ENCODE measurements at places on chromosomes 16 and 17.

GRCh38 chr16:85615014-85615851 is 2.1 kb downstream of the GSE1 start:
- DNase-seq = peak; percentile 56

DNA sequence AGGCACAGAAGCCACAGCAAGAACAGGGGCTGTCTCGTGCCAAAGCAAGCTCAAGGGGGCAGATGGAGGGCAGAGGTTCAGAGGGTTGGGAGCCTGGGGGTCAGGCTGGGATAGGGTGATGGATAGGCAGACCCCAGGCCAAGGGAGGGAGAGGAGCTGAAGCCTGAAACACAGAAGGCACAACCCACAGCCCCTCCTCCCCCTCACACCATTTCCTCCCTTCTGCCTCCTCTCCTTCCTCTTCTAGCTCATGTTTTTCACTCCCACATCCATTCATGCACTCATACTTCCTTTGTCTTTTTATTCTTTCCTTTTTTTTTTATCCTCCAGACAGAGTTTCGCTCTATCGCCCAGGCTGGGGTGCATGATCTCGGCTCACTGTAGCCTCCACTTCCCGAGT is 61.1 kb downstream of the SOCS1 start:
- no peak for DNase-seq

DNA sequence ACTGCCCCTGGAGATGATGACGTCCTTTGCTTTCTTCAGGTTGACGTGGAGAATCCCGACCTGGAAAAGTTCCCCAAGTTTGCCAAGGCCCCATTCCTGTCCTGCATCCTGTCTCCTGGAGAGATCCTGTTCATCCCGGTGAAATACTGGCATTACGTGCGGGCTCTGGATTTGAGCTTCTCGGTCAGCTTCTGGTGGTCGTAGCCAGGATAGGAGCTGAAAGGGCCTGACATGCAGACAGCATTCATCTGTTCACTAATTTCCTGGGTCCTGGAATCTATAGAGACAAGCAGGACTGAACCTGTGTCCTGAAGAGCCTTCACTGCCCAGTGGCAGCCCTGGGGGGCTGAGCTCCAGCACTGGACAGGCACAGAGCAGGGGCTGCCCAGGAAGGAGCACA is 17.2 kb downstream of the KDM8 start:
- no peak for DNase-seq

DNA sequence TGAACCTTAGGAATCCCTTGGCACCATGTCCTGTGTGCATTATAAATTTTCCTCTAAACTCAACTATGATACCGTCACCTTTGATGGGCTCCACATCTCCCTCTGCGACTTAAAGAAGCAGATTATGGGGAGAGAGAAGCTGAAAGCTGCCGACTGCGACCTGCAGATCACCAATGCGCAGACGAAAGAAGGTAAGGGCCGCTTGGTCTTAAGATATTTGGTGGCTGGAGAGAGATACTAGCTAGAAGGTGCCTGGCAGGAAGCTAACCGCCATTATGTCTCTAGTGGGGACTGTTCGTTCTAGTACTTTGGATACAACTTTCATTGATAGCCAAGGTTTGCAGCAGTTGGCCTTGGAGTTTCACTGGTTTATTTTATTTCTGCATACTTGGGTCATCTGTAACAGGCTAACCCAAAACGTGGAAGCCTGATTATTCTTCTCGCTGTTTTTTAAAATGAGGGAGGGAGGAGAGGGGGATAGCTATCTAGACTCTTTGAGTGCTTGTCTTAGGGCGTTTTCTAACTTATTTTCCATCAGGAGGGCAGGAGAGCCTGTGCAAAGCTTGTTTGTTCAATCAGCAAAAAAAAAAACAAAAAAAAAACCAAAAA is 1.3 kb downstream of the RBBP6 start:
- no peak for DNase-seq

- DNase-seq = no peak
These were observed 5.9 kb downstream of the MEOX1 start for GRCh38 chr17:43655693-43656255.

DNA sequence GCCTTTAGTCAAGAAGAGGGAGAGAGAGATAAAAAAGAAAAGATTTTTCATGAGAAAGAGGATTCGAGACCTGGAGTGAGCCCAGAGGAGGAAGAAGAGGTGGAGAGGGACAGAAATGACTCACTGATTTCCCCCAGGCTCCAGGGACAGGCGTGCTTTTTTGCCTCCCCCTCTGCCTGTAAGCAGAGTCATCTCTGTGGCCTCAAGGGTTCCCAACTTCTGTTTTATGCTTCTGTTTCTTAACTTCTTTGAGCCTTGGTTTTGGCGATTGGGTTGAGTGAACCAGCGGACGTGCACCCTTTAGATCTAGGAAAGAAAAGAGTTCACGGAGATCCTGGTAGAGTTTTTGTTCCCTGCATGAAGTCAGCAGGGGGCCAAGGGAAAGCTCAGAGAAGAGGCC is 147.9 kb upstream of the NOL11 start:
- DNase-seq = no peak

DNA sequence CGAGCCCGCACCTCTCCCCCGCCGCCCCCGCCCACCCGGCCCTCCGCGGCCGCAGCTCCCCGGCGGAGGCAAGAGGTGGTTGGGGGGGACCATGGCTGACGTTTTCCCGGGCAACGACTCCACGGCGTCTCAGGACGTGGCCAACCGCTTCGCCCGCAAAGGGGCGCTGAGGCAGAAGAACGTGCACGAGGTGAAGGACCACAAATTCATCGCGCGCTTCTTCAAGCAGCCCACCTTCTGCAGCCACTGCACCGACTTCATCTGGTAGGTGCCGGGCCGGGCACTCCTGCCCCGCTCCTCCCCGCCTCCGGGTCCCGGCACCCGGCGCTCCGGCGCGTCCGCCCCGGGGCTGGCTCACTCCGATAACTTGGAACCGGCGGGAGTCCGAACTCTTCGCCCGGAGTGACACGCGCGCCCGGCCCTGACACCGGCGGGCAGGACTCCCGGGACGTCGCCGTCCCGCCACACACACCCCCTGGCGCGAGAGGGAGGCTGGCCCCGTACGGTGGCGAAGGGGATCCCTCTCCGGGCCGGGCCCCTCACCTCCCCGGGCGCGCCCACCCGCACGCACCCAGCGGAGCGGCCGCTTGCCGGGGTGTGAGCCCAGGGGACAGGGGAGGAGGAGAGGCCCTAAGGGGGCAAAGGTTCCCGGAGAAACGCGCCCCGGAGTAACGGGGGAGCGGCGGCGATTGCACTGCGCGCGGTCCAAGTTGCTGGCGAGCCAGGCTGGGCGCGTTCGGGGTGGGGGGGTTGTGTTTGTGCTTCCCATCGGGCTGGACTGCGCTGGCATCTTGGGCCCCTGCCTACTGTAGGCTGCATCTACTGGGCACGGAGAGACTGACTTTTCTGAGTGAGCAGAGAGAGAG is 581 bp downstream of the PRKCA start:
- no peak for DNase-seq

GRCh38 chr17:47693731-47694580 is at the start of gene TBKBP1:
Gene TBKBP1 (plus strand): TSS chr17:47694161. CDS start chr17:47696113, 1,952 bp downstream.
- peak; percentile 72 for DNase-seq

DNA sequence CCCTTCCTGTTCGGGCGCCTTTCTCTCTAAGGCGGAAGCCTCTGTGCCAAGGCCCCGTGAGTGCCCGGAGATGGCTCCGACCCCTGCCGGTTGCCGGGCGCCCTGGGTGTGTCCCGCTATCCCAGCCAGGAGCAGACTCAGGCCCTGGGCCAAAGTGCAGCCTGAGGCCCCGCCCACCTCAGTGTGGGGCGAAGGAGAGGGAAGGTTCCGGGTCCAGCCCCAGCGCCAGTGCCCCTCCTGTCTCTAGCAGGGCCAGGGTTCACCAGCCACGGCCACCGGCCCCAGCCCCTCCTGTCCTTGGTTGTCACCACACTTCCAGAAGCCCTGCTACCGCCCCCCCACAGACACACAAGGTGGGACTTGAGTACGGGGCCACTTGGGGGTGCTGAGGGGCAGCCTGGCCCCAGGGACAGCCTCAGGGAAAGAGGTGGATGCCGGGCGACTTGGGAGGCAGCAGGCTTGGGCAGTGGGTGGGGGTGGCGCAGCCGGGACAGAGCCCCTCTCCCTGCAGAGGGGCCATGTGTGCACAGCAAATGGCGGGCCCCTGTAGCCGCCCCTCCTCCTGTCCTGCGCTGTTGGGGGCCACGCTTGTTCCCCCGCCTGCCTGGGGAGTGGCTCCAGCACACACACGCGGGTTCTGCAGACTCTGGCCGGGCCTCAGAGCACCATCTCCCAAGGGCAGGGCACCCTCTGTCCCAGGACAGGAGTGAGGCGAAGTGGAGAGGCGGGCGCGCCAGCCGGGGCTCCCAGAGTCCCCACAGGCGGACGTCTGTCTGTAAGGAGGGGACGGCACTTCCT is 6.0 kb downstream of the C1QTNF8 start:
- DNase-seq = no peak

DNA sequence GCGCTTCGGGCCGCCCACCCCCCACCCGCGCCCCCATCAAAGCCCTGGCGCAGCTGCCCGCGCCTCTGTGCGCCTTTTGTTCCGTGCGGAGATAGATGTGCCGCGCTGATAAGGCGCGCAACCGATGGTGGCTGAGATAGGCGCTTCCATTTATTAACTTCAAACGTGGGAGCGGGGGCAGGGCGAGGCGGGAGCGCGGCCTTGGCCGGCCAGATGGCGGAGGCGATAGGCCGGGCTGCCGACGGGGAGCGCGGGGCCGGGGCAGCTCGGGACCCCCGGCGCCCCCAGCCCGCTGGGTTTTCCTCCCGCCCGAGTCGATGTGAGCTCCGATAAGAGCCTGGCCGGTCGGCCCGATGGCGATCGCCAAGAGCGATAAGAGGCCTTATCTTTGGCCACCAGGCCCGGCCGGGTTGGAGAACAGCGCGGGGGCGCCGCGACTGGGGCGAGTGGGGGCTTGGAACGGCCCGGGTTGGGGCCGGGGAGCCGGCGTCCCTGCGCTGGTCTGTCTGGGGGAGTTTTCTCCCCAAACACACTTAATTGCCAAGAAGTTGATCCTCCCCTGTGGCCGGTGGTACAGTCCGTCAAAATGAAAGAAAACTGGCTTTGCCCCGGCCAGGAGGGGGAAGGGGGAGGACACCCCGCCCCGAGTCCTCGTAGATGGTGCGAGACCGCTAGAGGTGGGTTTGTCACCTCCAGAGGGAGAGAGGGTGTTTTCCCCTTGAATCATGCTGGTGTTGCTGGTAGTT is 2.7 kb downstream of the ZFPM1 start:
- peak; percentile 79 for DNase-seq

DNA sequence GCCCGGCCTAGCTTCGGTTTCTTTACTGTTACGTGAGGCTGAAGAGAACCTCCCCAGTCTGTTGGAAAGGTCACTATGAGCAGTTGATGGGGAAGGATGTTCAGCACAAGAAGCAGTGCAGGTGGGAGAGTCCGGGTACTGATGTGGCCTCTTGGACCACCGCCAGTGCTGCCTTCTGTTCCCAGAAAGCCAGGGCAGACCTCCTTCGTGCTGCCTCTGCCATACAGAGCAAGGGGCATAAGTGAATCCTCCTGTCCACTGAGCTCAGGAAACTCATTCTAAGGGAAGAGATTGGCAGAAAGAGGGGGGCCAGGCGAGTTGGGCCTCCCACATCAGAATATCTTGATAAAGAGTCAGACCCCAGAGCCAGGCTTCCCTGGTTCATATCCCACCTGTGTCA is 3.7 kb downstream of the PPP4C start:
- DNase-seq = no peak

DNA sequence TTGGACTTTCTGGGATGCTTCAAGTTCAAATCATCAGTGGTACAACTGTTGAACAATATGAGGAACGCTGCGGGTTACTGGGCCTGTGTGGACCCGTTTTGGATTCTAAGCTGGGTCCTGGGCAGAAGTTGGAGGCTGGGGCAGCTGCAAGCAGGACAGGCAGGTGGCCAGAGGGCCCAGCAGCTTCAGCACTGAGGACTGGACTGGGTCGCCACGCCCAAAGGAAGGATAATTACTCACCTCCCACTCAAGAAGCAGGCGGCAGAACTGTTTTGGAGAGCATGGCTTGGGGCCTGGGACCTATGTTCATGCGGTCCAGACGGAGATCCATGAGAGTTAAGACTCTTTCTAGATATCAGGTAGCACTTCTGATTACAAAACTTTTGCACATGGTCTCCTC is 1.5 kb upstream of the ZNHIT3 start:
- DNase-seq = no peak

GRCh38 chr16:57870753-57871454 is 68.6 kb upstream of the KIFC3 start:
- DNase-seq = no peak

GRCh38 chr16:79593074-79593531 is 7.4 kb downstream of the MAF start:
- no peak for DNase-seq

DNA sequence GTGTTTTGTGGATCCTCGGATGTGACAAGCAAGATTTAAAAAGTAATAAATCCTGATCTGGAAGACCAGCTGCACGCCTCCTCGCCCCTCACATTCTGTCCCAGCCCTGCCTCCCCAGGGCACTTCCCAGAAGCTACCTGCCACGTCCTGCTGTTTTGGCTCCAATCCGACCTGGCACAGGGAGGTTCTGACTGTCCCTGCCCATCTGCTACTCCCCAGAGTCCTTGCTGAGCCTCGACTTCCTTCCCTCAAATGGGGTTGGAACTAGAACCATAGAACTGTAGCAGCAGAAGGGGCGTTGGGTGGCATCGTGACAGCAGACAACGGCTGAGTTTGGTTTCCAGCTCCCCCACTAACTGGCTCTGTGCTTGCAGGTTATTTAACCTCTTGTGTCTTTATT is 71.7 kb downstream of the RPH3AL start:
- DNase-seq = no peak

GRCh38 chr17:27560668-27561067 is 70.3 kb upstream of the LGALS9 start:
- no peak for DNase-seq

DNA sequence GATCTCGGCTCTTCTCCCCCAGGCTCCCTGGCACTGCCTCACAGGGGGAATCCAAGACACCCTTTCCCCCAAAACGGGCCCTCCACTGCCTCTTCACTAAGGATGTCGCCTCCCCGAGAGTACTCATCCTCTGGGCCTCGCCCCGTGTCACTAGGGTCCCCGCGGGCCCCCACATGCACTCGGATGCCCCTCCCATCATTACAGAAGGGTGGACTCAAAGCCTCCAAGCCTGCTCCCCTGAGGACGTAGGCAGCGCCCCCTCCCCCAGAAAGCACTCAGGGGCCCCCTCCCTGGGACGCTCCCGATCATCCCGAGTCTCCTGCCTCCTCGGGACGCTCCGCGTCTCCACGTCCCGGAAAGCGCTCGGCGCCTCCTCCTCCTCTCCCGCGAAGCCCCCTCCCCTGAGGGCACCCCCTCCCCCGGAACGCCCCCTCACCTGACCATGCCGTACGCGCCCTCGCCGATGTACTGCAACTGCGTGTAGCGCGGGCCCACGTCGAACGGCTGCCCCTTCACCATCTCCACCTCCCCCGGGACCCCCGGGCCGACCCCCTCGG is 338 bp downstream of the MAPK3 start:
- DNase-seq = no peak

DNA sequence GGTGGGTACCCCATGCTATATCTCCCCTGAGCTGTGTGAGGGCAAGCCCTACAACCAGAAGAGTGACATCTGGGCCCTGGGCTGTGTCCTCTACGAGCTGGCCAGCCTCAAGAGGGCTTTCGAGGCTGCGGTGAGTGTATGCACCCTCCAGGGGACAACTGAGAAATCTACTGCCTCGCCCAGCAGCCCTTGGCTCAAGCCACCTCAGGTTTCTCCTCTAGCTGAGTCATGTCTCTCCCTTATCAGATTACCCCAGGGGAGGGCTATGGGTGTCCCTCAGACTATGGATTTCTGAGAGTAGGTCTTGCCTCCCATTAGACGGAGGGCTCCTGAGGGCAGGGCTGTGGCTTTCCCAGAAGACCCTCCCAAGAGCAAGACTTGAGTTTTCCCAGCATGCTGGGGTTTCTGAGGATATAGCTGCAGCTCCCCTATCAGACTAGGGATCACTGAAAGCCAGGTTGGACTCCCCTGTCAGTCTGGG is 6.7 kb downstream of the NEK8 start:
- no peak for DNase-seq
